Non-pigmented ciliary epithelial cell (primary cell): ENCODE measurements at places on chromosomes 3 and 15.
A peak's percentile ranks its signal among the peaks of the same experiment; 100 is the strongest.

GRCh38 chr3:130779031-130779430, 32.4 kb upstream of the PIK3R4 start:
- no peak for DNase-seq

DNA sequence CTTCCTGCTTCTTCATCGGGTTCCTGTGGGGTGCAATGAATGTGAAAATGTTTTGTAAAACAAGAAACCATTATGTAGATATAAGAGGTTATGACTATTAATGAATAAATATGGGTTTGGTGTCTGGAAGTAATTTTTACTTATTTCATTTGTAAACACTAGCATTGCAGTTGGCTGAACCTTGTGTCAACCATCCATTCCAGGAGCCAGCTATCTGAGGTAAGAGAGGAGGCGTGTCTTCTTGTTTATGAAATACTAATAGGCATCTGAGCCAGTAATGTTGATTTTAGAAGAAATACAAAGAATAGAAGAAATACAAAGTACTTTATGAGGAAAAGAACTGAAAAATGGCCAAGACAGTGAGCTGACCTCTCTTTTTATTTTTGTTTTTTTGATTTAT, 187.5 kb downstream of the LPP start:
- no peak for DNase-seq

DNA sequence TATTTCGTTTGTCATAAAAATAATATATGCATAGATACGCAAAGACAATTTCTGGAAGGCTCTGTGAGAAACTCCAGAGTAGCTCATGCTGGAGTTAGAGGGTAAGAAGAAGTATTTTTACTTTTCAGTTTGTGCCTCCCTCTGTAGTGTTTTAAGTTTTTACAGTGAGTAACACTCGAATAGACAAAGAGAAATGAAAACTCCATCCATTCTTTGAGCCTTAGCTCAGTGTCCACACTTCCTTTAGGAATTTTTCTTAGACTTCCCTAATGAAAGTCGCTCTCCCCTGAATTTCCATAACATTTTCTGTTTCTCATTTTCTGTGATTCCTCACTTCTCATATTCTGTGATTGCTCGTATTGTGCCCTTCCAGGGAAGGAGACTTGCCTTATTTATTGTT, 2.1 kb downstream of the BLOC1S6 start:
- DNase-seq, result no peak

GRCh38 chr15:101276501-101277037, 716 bp downstream of the SELENOS start:
- no peak for DNase-seq

DNA sequence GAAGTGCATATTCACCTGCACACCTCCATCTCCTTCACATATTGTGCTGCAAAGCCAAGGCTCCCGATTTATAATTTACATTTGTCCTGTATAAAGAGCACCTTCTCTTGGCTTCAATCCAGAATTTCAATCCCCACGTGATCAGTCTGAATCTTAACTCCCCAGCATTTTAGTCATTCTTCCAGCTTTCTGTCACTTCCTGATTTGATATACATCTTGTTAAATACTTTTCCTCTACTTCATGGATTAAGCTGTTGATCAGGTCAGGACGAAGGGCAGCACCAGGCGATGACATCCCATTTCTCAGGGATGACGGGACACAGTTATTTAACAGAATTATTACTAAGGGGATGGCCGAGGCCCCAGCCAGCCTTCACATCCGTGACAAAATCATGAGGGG, 212.5 kb downstream of the EPHB1 start:
- no peak for DNase-seq

DNA sequence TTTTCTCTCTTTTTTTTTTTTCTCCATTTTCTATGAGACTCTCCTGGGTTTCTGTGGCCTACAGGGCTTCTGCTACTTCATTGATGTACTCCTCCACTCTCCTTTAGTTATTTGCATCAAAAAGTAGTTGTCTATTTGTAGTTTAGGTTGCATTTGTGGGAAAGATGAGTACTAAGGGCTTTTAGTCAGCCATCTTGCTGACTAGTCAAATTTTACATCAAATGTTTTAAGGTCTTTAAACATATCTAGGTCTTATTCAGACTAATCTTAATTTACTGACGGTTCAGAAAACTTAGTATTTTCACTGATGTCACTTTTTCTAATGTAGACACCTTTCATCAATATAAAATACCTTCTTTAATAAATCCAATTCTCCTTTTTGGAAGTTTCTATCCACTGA, 871.0 kb downstream of the PLOD2 start:
- no peak for DNase-seq

- DNase-seq, result no peak
These were observed 303.1 kb downstream of the RPLP1 start for GRCh38 chr15:69755551-69756310.

- no peak for DNase-seq
These were observed 28.9 kb downstream of the FOXP1 start for GRCh38 chr3:71554649-71555048.

DNA sequence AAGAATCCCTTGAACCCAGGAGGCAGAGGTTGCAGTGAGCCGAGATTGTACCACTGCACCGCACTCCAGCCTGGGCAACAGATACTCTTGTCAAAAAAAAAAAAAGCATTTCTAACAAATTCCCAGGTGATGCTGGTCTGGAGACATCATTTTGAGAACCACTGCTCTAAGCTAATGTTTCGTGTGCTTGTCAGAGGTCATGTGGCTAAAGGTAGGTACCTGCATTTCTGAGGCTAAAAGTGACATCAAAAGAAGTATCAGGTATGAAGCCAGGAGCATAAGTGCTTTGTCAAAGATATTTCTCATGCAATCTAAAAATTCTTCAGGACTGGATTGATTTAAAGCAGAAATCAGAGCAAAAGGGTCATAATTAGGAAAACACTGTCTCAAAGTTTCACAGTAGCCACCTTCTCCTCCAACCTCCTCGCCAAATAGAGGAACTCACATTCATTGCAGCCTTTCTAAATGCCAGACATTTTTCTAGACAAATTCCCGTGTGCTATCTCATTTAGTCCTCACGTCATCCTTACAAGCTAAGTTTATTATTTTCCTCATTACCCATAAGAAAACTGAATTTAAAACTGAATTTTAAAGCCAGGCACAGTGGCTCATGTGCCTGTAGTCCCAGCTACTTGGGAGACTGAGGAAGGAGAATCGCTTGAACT, 25.7 kb upstream of the GSK3B start:
- DNase-seq, result no peak

DNA sequence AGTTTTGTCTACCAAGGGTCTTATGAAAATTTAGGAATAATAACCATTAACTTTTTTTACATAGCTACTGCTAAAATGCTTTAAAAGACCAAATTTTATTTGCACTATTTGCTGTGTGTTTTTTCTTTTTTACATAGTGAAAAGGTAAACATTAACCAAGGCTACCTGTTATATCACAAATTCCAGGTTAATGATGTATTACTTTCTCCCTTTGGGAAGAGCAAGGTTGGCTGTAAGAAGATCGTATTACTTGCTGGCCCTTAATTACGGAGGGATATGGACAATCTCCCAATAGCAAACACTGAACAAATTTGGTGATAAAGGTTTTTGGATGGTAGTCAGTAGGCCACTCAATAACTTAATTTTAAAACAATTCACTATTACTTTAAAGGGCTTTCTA, 22.4 kb downstream of the LRRC58 start:
- no peak for DNase-seq

DNA sequence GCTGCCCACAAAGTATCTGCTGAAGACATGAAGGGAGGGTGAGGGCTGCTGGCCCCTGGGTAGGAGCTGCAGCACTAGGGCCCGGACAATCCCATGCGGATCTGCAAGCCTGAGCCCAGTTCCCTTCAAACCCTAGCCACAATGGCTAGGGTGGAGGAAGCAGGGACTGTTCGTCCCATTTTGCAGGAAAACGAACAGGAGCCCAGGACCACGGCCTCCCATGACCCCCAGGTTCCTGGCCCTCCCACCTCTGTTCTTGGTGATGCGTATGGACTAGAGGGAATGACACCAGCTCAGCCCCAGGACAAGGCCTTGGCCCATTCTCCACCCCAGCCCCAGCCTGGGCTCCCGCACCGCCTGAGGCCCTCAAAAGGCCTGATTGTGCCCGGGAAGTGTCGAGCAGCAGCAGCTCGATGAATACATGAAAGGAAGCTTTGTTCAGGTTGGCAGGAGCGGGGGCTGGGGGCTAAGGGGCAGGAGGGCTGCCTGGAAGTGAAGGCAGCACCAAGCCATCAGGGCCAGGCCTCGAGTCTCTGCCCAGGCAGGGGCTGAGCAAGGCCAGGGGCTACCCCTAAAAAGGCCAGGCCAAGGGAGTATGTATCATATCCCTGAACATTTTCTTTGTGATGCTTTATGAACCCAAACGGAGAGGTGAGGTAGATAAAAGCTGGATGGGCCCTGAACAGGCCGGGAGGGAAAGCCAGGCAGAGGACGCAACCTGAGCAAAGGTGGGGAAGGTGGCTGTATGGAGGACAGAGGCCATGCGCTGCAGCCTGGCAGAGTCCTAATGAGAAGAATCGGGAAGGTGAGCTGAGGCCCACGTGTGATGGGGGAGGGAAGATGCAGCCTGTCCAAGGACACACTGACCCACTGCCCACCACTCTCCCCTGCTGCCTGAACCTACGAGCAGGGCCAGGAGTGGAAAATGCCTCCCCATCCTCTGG, 12.2 kb downstream of the SEMA7A start:
- no peak for DNase-seq

- no peak for DNase-seq
These were observed at the start of gene TLR9 for GRCh38 chr3:52225452-52226228. Gene TLR9, minus strand, starts transcription at chr3:52225645. Its CDS starts 116 bp downstream, at chr3:52225529.

- no peak for DNase-seq
These were observed 337.3 kb upstream of the ARHGEF26 start for GRCh38 chr3:153783741-153784480.

DNA sequence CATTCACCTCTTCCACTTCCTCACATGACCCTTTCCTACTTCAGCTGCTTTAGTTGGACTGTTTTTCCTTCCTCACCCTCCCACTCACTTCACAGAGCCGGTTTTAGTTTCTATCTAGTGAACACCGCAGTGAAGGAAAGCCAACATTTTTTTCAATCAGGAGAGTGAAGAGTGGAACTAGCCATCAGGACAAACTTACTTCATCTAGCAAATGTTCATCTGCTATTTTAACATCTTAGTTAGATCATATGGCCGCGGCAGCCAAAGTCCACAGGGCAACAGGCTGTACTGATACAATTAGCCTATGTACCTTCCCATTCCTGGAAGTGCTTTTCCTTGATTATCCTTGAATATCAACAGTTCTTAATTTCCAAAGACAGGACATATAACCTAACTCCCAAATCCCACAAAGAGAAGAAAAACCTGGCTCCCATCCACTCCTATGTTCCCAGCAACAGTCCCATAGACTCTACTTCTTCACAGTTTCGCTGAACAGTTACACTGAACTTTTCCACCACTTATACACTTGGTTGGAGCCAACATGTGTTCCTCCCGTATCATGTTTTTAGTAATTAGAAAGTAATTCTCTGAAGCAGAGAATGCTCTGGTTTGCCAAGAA, 456.2 kb upstream of the THBS1 start:
- DNase-seq, result no peak

DNA sequence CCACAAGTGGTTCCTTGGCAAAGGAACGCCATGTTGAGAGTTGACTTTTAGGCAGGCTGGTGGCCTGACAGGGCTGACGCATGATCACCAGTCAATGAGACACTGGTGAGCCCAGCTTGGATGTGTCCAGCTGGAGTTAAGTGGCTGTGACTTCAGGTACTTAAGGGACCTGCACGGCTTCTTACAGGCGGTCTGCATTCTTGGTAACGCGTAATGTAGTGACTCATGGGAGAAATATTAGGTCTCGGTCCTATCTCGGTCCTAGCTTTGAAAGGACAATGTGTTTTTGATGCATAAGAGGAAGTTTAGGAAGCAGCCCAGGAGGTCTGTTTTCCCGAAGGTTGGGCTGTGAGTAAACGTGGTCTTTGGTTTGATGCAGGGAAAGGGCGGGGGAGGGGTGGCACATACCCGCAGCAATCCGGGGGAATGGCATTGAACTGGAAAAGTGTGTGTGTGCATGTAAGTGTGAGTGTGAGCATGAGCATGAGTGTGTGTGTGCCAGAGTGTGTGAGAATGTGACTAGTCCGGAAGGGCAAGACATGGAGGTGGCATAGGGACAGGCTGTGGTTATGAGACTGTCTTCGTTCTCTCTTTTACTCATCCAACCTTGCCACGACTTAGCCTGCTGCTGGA, 55.3 kb downstream of the FAM43A start:
- DNase-seq, result no peak

DNA sequence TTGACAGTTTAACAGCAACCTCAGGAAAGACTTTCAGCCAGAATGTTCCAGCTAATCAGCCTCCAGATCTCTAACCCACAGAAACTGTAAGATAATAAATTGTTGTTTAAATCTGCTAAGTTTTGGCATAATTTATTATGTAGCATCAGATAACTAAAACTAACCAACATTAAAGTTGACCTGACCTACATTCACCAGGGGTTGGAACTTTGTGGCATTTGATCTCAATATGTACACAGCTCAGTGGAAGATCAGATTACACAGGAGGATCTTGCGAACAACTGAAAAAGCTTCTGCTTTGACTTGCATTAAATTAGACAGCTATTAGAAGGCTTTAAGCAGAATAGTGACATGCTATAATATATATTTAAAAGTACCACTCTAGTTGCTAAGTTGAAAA, 91.4 kb upstream of the POU1F1 start:
- DNase-seq, result no peak

DNA sequence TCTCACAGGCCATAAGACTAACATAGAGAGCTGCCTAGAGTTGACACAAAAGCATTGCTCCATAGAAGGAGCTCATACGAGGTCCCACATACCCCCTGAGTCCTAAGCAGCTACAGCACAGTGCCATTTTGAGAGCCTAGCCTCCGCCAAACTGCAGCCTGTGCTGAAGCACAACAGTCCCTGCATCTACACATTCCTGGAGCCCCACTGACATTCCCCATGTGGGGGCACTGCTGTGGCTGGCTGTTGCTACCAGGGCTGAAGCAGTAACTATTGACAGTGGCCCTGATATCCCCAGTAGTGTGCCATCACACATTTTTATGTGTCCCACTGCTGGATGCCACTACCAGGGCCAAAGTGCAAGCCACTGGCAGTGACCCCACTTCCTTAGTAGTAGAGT, 80.3 kb downstream of the CERS3 start:
- DNase-seq, result no peak

- no peak for DNase-seq
These were observed 643.4 kb upstream of the NR2F2 start for GRCh38 chr15:95687061-95687460.

GRCh38 chr3:107064405-107065060, 312.7 kb upstream of the CCDC54 start:
- peak; percentile 48 for DNase-seq

DNA sequence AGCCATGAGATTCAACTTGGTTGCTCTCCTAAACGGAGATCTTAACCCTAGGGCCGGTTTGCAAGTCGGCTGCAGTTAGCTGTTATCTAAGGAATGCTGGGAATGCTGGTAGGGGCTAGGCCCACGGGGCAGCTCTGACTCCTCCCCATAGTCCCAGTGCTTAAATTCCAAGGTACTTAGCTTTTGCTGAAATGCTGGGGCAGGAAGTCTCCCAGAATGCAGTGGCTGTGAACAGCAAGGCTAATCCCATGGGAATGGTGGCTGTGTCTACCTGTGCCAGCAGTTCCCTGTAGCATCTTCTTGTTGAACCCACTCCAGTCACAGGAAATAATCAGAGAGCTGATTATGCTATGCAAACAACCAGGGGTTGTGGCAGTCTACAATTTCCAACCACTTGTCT, 102.5 kb upstream of the TJP1 start:
- no peak for DNase-seq
